Activated gamma-delta T cell (primary cell): ENCODE measurements at places on chromosomes 16 and 17.
A peak's percentile ranks its signal among the peaks of the same experiment; 100 is the strongest.

DNA sequence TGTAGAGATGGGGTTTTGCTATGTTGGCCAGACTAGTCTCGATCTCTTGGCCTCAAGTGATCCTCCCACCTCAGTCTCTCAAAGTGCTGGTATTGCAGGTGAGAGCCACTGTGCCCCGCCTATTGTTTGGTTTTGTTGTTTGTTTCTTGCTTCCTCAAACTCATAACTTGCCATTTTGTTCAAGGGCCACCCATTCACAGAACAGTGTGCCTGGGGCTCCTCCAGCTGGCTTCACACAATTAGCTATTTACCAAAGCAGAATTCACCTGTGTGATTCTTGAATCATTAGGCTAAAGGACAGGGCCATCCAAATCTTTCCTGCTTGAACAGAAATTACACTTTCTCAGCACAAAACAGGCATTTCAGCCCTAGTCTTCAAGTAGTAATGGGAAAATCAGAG lies 7.2 kb downstream of the ABHD15 start:
- no peak for DNase-seq

DNA sequence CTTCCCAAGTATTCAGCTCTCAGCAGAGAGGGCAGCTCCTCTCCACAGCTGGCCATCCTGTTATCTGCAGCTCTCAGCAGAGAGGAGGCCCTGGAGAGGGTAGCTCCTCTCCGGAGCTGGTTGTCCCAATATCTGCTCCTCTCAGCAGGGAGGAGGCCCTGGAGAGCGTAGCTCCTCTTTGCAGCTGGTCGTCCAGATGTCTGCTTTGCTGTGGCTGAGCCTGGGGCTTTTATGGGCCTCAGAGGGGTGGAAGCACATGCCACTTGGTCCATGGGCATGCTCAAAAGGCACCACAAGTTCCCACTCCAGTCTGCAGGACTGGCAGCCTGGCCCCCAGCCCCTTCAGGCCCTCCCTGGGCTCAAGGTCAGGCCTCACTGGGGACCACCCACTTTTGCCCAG lies 314.3 kb downstream of the KCNJ2 start:
- no peak for DNase-seq

DNA sequence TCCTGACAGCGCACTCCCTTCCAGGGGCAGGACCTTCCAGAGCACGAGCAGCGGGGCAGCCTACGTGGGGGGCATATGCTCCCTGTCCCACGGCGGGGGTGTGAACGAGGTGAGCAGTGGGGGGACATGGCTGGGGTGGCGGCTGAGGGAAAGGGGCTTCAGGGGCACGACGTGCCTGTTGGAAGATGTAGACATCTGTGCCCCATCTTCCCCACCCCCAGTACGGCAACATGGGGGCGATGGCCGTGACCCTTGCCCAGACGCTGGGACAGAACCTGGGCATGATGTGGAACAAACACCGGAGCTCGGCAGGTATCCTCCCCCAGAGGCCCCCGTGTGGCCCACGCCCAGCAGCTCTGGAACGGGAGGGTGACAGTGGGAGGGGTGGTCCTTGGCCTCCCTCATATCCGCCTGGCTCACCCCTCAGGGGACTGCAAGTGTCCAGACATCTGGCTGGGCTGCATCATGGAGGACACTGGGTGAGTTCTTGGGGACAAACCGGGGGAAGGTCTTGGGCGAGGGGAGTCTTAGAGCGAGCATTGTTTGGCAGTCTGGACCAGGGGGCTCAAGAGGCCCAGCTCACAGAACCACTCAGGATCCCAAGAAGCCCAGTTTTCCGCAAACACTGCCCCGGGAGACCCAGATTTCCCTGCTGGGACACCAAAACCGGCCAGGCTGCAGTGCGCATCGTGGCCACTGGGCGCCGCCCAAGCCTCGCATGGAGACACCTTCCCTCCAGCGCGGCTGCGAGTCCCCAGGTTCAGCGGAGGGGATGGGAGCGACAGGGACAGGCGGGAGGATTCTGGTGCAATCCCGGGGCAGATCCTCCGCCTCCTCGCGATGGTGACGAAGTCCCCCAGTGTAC lies 15.7 kb downstream of the ADAM11 start:
- DNase-seq, result peak; percentile 70

DNA sequence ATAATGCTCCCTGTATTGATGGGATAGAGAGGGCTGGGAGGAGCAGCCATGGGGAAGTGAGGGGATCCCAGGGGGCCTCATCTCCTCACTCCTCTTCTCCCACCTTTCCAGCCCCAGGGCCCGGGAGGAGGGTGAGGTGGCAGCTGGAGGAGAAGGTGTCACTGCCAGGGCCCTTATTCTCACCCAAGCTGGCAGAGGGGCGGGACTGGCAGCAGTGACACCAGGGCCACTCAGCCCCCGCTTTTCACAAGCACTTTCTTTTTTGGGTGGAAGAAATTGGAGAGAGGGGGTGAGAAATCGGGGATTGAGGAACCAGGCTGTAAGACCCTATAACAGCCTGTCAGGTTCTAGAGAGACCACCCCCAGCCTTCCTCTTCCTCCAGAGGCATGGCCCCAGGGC lies 2.4 kb upstream of the TBX21 start:
- DNase-seq, result no peak

DNA sequence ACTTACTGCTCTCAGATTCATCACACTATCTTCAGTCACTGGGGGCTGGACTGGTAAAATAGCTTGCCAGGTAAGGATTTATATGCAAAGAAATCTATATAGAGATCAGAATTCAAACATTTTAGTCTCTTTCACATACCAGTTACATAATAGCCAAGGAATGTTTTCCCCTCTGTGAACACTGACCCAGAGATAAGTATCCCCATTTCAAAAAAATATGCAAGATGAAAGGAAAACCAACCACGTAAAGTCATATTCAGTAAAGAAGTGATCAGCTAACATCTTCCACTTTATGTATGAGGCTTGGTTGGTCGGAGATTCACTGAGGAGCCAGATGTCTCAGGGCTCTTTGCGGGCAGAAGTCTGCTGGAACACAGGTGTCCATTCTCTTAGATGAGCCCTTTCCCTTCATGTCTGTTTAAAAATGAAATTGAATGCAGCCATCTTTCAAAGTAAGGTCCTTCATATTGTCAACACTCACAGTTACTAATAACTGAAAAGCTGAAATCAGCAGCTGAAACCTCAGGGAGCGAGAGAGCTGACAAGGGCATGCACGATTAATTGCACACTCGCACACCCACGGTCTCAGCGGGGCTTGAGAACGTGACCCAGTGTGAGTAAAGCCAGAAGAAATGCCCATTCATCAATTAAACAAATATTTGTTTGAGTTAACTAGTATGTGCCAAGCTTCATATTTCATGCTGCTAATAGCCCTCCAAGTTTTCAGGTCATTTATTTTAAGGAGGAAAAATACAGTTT lies 161.2 kb downstream of the MRTFB start:
- no peak for DNase-seq

GRCh38 chr17:54544249-54544648 lies 356.4 kb upstream of the TOM1L1 start:
- no peak for DNase-seq

- no peak for DNase-seq
Measured at GRCh38 chr16:62831235-62831850, 795.1 kb upstream of the CDH8 start.

- DNase-seq, result no peak
Measured at GRCh38 chr17:27559506-27560481, 71.2 kb upstream of the LGALS9 start.

DNA sequence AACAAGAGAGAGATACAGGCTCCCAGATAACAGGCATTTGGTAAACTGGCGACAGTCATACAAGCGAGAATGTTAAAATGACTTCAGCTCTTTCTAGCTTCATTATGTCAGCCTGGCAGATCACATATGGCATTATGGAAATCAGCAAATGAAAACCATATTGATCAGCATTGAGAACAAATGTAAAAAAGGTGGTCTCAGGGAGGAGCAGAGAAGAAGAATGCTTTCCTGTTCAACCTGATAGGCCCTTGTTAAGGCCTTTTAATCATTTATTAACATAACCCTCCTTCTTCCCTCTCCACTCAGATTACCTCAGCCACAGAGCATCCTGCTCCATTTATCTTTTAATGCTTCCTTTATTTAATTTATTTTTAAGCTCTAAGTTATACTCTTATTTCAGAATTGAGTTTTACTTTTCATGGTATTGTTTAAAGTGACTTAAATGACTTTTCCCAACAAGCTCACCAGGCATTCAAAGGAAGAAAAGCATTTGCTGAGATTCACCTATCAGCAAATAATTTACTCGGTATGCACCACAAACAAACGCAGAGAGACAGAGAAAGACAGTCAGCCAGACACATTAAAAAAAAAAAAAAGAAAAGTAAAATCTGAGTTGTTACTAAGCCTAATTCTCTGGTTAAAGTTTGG lies 243.9 kb upstream of the TBX2 start:
- no peak for DNase-seq
